ENCODE measurements at places on chromosomes 11 and 22.

DNA sequence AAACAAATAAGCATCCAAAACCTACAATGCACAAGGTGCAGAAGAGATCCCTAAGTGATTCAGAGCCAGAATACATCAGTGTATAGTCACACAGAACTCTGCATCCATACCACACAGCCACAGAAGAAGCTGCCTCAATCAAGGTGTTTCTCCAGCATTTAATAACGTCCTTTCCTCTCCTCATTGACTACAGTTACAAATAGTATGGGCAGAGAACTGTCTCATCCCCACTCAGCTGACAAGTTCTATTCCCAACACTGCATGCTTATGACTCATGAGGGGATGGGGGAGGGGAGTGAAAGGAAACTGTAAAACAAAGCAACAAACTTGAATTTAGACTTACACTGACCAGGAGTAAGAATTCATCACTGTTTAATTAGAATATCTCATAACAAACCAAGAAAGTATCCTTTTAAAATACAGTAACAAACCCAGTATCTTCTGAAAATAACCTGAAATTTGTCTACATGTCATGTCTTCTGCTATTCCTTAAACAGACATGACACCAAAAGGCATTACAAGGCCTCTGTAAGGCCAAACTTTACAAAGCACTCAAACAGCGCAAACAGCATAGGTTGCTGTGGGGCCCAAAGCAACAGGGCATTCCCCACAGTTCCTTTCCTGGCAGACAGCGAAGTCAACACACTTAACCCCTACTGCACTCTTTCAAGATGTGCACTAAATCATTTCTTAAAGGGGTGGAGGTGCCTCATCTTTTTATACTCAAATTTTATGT, 29.3 kb downstream of the CELF1 start:
- DNase-seq = no peak

- DNase-seq = no peak
Observed at GRCh38 chr22:28075358-28075981, 156.4 kb upstream of the PITPNB start.

- no peak for DNase-seq
Observed at GRCh38 chr11:123069908-123070821, 8.2 kb upstream of the HSPA8 start.

- DNase-seq = no peak
Observed at GRCh38 chr11:2432628-2433071, 11.7 kb downstream of the TRPM5 start.

DNA sequence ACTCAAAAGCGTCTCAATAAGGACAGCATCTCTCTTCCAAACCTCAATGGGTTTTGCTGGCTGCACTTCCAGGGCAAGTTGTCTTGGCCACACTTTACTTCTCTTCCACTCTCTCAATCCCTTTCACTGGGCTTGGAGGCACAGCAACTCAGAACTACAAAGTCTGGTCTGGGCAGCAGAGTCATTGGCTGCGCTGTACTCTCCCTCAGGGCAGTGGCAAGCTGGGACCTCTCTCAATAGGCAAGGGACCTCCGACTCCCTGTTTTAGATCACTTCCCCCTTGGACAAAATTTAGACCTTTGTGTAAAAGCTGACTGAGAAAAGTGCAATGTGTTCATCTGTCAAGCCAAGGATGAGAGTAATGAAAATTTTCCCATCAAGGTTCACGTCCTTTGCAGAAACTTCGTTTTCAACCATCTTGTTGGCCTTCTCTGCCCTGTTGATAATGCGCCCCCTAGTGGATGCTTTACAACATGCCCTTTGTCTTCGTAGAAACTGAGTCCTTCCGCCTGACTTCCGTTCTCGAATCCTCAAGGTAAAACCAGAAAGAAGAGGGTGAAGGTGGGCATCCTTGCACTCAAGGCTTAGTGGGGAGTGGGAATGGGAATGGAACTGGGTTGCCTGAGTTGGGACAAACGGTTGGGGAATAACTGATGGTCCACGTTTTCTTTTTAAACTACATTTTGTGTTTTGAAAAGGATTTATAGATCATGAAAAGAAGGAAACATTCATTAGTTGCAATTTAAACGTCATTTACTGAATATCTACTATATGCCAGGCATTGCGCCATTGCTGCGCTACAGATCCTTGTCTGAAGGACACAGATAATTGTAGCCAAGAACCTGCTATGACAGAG, 99.1 kb downstream of the CD44 start:
- no peak for DNase-seq

GRCh38 chr11:10524471-10524870, 16.5 kb downstream of the RNF141 start:
- no peak for DNase-seq

- DNase-seq = no peak
Observed at GRCh38 chr11:75592715-75593114, 30.7 kb downstream of the SERPINH1 start.

- DNase-seq = no peak
Observed at GRCh38 chr11:118051136-118051610, 25.7 kb upstream of the TMPRSS4 start.

GRCh38 chr22:39925909-39926679, 25.2 kb downstream of the GRAP2 start:
- DNase-seq = no peak

- no peak for DNase-seq
Observed at GRCh38 chr22:48118654-48119053, 1356.2 kb downstream of the TBC1D22A start.

DNA sequence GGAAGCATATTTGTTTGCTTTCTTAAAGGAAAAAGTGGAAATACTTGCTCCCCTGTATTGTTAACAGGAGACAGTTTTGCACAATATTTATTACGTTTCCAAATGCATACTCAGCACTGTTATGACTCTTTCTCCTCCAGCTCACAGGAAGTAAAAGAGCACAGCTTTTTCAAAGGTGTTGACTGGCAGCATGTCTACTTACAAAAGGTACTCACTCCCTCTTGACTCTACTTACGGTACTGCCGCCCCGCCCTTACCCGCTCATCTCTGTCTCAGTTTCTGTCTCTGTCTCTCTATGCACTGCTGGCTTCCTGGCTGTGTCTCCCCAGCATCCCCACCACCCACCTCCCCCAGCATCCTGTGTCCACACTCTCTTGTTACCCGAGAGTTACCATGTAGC, 32.2 kb upstream of the MYO18B start:
- DNase-seq = no peak

- DNase-seq = no peak
Observed at GRCh38 chr11:79160791-79161403, 279.9 kb downstream of the TENM4 start.

DNA sequence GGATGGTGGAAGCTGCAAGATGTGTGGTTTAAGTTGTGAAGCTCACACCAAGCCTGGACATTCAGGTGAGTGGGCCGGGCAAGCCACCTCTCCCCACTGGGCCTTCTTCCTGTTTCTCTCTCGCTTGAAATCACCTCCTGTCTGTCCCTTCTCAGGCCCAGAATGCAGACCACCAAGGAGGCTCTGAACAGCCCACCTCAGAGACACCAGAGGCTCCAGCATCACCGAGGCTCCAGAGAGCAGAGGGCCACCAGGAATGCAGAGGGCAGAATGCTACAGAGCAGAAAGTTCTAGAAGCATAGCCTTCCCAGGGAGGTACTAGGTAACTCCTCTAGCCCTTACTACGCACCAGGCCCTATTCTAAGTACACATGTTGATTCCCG, 14.8 kb upstream of the IL2RB start:
- DNase-seq = no peak

DNA sequence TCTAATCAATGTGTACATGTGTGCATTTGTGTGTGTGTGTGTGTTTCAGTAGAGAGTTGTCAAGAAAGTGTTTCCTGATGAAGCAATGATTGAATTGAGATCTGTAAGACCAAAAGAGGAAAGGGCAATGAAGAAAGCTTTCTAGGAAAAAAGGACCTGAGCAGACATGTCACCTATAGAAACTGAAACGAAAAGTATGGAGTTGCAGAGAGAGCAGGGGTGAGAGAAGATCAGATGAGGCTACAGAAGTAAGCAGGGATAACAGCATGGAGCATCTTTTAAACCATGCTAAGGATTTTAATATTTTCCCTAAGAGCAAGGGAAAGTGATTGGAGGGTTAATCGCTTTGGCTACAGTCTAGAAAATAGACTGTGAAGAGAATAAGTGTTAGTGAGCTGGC, 1459.4 kb upstream of the TENM4 start:
- DNase-seq = no peak

DNA sequence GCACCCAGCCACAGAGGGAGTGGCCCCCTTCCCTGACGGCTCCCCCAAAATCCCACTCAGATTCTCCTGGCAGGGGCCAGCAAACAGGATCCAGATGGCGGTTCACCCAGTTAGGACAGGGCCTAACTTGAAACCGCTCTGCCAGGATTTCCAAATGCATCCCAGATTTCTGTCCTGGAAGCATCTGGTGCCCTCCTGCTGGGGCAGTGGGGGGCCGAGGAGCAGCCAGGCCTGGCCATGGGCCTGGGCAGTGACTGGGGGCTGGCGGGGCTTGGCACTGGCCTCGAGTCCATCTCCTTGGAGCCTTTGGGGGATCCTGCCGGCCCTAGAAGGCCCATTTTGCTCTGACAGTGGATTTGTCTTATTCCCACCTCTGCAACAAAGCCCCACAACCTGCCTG, 17.9 kb upstream of the EMID1 start:
- no peak for DNase-seq

GRCh38 chr11:70203751-70204465, 812 bp downstream of the FADD start:
- peak; percentile 30 for DNase-seq

DNA sequence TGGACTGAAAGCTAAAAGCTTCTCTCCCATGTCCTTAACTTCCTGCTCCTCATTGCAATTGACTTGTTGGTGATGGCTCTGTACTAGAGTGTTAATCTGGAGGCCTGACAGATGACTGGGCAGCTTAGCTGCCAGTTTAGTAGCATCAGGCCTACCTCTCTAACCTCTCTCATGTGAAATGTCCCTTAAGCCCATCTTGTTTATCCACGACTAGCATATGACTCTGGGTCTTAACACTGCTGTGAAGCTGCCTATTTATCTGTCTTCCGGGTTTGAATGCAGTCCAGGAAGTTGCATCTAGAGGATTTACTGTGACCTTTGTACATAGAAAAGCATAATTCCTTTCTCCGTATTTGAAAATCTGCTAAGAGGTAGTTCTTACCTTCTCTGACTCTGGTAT, 85.3 kb upstream of the HORMAD2 start:
- DNase-seq = no peak

Measured in GOT3 (cell line).